ENCODE measurements at places on chromosomes 7 and 10.

GRCh38 chr10:94046098-94046497 lies 52.4 kb downstream of the PLCE1 start:
- no peak for DNase-seq

DNA sequence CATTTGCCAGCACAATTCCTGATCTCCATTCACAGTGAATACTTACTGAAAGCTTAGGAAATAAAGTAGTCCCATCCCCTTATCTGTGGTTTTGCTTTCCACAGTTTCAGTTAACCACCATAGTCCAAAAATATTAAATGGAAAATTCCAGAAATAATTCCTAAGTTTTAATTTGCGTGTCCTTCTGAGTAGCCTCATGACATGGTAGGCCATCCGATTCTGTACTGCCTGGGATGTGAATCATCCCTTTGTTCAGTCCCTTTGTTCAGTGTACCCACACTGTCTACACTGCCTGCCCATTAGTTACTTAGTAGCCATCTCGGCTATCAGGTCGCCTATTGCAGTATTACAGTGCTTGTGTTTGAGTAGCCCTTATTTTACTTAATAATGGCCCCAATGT lies 14.2 kb downstream of the RAB11FIP2 start:
- DNase-seq, result no peak

GRCh38 chr7:18792871-18793595 lies 297.5 kb downstream of the HDAC9 start:
- no peak for DNase-seq

DNA sequence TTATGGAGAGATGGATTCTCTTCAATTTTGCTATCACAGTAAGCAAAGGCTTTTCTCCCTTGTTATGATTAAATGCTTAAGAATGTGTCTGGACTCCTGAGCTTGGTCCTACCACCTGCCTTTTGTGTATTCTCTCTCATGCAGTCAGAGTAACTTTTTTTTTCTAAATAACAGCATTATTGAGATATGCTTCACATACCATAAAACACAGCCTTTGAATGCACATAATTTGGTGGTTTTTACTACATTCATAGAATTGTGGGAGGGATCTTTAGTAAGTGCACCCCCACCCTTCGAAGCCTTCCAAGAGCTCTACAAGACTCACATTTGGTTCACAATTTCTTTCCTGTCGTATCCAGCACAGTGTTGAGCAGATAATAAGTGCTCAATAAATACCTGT lies 175.5 kb downstream of the ADAM12 start:
- DNase-seq, result no peak

DNA sequence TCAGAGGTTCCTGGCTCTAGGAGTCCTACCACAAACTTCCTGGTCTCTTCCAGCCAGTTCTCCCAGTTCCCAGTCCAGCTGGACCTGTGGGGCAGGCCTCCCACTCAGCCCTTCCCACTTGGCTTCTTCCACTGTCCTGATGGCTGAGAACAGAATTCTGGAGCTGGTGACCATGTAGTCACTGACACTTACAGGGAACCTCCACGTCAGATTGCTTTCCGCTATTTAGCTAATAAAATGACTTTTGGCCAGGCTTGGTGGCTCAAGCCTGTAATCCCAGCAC lies 63.5 kb upstream of the ZRANB1 start:
- DNase-seq, result no peak

- no peak for DNase-seq
These were observed 156.4 kb upstream of the KLF14 start for GRCh38 chr7:130890176-130891020.

GRCh38 chr10:133031541-133032125 lies 56.1 kb upstream of the ADGRA1 start:
- DNase-seq, result no peak

DNA sequence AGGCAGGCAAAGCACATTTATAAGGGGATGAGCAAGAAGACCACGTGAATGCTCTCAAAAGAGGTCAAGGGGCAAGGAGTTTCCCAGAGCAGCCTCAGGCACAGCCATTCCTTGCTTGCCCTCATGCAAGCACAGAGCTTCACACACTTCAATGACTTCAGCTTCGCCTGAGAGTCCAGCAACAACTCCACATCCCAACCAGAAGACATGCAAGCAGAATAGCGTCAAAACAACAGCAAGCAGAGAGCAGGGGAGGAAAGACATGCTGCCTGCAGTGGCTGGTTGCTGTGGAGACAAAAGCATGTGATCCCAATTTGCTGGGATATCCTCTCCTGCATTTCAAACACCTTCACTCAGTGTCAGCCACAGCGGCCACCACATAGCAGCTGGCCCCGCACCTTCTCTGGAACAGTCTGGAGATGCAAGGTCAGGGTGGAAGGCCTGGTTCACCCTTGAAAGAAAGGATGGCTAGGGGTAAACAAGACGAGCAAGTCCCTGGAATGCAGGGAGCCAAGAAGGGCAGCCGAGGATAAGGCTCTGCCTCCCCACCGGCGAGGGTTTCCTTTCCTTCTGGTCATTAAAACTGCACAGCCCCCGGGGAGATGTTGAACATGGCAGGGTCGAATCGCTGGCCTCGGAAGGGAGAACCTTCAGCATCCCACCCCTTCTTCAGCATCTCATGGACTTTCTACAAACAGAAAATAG lies 60.2 kb upstream of the CAMK2B start:
- DNase-seq, result no peak

- peak; percentile 39 for DNase-seq
These were observed 12.3 kb upstream of the ENO4 start for GRCh38 chr10:116836902-116837523.

- no peak for DNase-seq
These were observed 24.8 kb downstream of the BRAF start for GRCh38 chr7:140899883-140900282.

DNA sequence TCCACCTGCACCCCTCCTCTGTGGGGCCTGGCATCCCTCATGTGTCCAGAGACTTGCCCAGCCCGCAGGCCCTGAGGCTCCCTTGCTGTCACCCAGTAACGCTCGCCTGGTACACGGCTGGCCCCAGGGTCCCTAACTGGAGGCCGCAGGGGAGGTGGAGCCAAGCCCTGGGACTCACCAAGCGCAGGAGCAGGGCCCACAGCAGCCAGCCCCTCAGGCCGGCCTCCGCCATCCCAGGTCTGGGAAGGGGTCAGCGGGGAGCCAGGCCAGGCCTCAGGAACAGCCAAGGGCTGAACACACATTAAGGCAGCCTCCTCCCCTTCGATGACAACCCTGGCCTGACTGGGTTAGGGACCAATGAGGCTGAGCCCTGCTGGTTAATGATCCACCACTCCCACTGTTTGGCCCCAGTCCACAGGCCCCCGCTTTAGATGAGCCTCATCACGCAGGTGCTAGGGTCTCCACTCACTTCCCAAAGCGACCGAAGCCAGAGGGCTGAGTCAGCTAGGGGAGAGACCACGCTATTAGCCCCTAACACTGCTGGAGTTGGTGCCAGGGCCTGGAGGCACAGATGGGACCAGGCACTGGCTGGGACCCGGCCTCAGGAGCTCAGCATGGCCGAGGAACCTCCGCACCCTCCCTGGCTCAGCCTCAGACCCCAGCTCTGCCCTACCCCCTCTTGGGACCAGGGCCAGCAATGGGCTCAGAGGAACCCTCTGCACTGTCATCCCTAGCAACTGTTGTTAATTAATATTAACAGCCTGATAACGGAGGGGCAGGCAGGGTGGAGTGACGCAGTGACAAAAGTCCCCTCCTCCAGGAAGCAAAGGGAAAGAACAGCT lies at the start of gene NPC1L1:
Gene NPC1L1, minus strand, starts transcription at position 303 of the 842 bp plus-strand sequence. Its CDS starts 71 bp downstream, at position 232.
- no peak for DNase-seq

GRCh38 chr7:82477733-82478515 lies 34.3 kb upstream of the CACNA2D1 start:
- DNase-seq, result no peak

GRCh38 chr7:107233174-107233573 lies 64.4 kb downstream of the HBP1 start:
- DNase-seq, result no peak

- no peak for DNase-seq
These were observed 95.4 kb downstream of the GSAP start for GRCh38 chr7:77320714-77321113.

DNA sequence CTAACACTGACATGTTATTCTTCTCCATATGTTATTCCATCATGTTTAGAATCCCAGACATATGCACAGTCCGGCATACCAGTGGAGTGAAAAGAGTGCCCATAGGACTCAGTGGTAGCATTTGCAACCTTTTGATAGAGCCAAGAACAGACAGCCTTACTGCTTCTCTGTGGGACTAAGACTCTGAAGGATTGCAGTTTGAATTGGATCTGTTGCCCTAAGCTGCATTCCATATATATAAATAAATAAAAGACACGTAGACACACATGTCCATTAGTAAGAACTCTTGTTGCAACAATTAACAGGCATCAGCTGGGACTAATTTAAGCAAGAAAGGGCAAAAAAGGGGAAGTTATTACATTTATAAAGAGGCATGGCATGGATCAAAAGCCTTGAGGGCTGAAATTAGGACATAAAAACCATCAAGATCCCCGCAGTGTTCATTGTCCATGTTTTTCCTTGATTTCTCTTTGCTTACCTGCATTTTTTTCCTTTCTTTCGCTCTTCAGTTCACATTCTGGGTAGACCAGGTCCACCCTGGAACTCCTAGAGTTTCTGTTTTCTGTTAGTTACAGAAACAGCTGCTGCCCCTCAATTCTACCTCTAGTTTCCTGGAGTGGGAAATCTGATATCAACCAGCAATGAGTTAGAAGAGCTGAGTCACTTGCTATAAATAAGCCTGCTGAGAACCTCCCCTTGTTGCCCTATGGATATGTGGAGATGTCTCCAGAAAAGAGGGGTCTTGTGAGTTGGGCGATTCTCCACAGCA lies 132.4 kb downstream of the SORCS1 start:
- DNase-seq, result no peak

DNA sequence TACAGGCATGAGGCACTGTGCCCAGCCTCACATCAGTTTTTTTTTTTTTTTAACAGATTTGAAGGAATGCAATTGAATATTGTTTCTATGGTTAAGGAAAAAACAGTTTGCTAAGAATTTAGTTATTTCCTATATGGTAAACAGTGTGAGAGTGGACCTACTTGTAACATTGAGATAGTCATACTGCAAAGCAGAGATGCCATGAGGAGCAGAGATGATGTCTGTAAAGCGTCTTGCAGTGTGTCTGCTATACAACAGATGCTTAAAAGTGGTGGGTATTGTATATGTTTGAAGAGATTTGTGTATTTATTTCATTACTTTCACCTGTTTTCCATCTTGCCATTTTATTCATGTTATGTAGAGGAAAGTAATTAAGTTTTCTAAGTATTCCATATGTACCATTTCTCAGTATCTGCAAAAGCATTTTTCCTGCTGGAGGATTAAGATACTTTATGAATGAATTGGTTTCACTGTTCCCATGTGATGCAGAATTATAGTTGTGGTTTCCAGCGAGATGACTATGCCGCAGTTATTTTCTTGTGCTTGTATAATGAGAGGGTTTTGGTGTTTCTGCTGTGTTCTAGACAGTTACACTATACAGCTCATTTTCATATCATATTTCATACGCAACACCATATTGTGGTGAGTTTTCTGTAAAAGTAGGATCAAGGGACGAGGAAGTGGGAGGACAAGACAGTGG lies 26.6 kb downstream of the TET1 start:
- DNase-seq, result no peak

DNA sequence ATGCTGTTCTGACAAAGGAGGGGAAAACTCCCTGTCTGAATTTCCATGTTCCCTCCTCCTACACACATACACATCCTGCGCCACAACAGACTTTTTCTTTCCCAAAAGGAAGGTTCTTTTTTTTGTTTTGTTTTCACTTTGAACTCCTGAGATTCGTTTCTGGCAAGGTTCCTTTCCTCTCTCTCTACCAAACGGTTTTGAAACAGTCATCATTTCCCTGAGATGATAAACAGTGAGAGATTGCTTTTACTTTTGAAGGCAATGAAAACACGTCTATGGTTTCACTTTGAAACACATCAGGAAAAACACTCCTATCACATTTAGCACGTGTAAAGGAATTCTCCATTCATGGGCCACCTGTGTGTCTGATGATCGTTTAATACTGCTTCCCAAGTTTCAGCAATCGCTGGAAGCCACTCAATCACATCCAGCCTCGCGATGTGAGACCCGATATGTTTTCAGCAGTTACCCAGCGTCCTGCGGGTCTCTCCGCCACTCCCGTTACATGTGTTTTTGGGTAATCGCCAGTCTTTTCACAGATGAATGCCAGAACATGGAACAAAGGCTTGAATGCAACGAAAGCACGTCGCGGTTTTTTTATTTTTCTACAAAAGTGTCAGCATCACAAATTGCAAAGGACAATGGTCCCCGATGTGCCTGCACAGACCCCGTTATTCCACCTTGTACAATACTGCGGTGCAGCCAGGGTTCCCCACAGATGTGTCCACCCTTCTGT lies 62.8 kb upstream of the CUX1 start:
- DNase-seq, result no peak

GRCh38 chr7:74149071-74149470 lies 25.1 kb upstream of the EIF4H start:
- no peak for DNase-seq

GRCh38 chr7:101367676-101368075 lies 5.0 kb downstream of the COL26A1 start:
- DNase-seq, result no peak

DNA sequence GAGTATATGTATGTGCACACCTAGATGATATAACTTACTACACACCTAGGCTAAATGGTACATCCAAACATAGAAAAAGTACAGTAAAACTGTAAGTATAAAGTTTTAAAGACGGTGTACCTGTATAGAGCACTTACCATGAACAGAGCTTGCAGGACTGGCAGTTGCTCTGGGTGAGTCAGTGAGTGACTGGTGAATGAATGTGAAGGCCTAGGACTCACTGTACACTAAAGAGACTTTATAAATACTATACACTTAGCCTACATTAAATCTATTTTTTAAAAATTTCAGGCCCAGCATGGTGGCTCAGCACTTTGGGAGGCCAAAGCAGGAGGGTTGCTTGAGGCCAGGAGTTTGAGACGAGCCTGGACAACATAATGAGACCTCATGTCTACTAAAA lies 195.3 kb downstream of the FZD1 start:
- DNase-seq, result no peak

DNA sequence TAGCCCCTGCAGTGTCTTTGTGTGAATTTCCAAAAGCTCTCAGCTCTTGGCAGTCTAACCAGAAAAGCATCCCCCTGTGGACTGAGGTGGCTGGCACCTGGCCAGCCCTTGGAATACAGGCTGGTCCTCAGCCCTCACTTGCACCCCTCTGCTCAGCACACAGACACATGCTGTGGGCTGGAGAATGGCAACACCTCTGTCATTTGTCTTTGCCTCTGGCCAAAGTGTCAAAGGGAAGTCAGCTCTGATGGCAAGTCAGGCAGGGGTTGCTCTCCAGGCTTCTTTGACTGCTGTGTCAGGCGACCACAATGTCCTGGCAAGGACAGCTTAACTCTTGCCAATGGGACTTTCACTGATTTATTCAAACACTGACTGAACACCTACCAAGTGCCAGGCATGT lies 724.8 kb downstream of the INHBA start:
- DNase-seq, result no peak

- no peak for DNase-seq
These were observed 376.1 kb upstream of the MTPN start for GRCh38 chr7:136353287-136353686.
